Peyer's patch (tissue), 4 donors: ENCODE measurements at places on chromosomes 2 and 18. TPM values are rescaled to one million over a fixed set of nuclear protein-coding genes. Genes with fewer than 3 reads are reported as not detected.

Gene DQX1
- 14.0 TPM for total RNA-seq

Gene CD8B
- 20.8 TPM for total RNA-seq

Gene NPPC
- total RNA-seq: not detected

Gene CD8B2
- total RNA-seq: 5.0 TPM

Gene ERICH2
- total RNA-seq: not detected

Gene MGAT4A
- total RNA-seq: 223 TPM

Gene CFC1
- not detected for total RNA-seq

Gene LANCL1
- total RNA-seq: 17.0 TPM

Gene SNORC
- total RNA-seq: 9.7 TPM

Gene BCL2
- total RNA-seq: 54.5 TPM

Gene DNAH7
- total RNA-seq: 11.9 TPM

Gene TUBA3E
- not detected for total RNA-seq

Gene FBXO48
- total RNA-seq: 2.6 TPM

Gene GYPC
- total RNA-seq: 19.7 TPM

Gene GAREM2
- total RNA-seq: 0.35 TPM

Gene ZNF519
- total RNA-seq: 3.7 TPM

Gene SERPINB10
- total RNA-seq: not detected

Gene PRSS56
- not detected for total RNA-seq

Gene DYNAP
- total RNA-seq: not detected

Gene NEU2
- total RNA-seq: not detected

Gene CD28
- 0.85 TPM for total RNA-seq

Gene BOLL
- not detected for total RNA-seq

Gene LRP1B
- total RNA-seq: 3.3 TPM

Gene DPY30
- total RNA-seq: 40.4 TPM

Gene WDR7
- 28.0 TPM for total RNA-seq
